GM13976 (cell line): ENCODE measurements at places on chromosomes 16 and 17.

GRCh38 chr17:52156576-52157570, 1.6 kb downstream of the CA10 start:
- DNase-seq = no peak

DNA sequence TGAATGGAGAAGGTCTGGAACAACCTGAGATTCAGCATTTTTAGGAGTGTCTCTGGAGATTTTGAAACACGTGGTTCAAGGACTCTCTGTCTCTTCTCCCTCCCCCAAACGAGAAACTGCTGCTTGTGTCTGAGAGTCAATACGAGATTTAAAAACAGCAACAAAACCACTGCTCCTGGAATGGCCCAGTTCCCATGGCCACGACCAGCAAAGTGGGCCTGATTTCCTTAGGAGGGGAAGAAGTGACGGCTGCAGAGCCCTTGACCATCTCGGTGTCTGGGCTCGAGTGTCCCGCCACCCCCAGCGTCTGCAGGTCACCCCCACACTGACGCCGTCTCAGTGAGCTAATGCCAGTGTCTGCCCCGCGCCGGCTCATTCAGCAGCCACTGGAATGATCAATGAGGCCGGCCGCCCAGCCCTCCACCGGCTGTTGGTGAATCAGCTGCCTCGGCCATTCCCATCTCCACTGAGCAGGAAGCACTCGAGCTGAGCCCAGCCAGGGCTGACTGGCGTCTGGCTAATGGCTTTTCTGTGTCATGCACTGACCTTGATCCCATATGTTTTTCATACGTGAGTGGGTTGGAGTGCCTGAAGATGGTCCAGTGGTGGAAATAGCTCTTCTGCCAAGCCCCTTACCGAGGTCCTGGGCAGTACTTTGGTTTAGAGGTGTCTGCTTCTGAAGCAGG, 151.8 kb downstream of the PITPNC1 start:
- DNase-seq = no peak

- DNase-seq = peak; percentile 75
Observed at GRCh38 chr16:12573730-12574383, 229.8 kb downstream of the CPPED1 start.

- peak; percentile 60 for DNase-seq
Observed at GRCh38 chr17:3004150-3004801, 59.1 kb downstream of the OR1D5 start.

DNA sequence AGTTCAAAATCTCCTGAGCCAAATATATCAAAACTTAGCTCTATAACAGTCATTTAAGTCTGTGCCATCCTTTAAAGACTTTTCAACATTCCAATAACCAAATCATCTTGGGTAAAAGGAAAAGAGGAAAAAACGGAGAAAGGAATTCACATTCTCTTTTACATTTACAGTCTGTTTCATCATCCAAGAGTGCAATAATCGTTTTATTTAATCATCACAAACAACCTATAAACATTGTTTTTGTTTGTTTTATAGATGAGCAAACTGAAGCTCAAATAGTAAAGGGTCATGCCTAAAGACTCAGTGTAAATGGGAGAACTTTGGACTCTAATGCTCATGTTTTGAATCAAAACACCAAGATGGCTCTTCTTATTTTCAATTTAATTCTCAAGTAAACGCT, 252.3 kb downstream of the TOX3 start:
- no peak for DNase-seq

DNA sequence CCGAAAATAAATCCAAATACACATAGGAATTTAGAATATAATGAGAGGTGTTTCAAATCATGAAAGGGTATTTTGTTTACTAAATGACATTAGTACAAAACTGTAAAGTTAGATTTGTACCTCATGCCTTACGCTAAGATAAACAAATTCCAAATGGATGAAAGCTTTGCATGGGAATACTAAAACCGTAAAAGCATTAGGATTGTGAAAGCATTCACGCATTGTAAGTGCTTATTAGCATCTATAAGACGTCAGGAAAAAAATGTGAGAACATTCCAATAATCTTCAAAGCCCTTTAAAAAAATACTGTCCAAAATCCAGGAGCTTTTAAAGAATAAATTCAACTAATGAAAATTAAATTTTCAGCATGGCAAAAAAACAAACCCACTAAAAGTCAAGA, 24.8 kb upstream of the ALOX15 start:
- DNase-seq = no peak
